ENCODE measurements at places on chromosomes 7 and 10.
A peak's percentile ranks its signal among the peaks of the same experiment; 100 is the strongest.

GRCh38 chr7:53272081-53272480 is 236.6 kb downstream of the POM121L12 start:
- DNase-seq, result no peak

DNA sequence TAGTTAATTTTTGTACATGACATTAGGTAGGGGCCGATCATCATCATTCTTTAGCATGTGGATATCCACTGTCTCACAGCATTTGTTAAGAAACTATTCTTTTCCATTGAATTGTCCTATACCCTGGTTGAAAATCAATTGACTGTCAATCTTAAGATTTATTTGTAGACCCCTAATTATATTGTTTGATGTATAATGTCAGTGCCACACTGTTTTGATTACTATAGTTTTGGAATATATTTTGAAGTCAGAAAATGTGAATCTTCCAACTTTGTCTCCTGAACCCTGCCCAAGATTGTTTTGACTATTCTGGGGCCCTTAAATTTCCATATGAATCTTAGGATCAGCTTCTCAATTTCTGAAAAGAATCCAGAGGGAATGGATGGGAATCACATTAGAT is 6.6 kb upstream of the LMTK2 start:
- DNase-seq, result no peak

- DNase-seq, result no peak
Observed at GRCh38 chr7:78379148-78379547, 580.6 kb downstream of the PHTF2 start.

- DNase-seq, result peak; percentile 64
Observed at GRCh38 chr7:139541600-139542307, 18.3 kb downstream of the CLEC2L start.

GRCh38 chr7:82268632-82269031 is 174.9 kb downstream of the CACNA2D1 start:
- DNase-seq, result no peak

GRCh38 chr7:117531595-117532244 is 51.9 kb downstream of the CFTR start:
- no peak for DNase-seq

- DNase-seq, result peak; percentile 81
Observed at GRCh38 chr7:25098096-25099046, 26.7 kb downstream of the CYCS start.

DNA sequence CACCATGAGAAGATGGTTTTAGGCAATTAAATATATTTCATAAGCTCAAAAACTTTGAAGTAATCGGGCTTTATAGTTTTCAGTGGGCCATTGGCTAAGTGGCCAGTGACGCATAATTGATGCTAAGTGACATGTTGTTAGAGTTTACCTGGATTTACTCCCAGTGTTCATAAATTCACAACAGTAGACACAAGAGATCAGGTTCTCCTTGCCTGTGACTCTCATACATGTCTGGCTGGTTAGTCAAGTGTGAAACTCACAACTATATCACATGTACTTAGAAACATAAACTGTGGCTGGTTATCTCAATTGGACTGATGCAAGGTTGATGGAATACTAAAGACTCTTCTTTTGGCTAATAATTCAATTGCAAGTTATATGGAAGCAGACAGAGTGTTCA is 26.2 kb downstream of the ASB15 start:
- no peak for DNase-seq

DNA sequence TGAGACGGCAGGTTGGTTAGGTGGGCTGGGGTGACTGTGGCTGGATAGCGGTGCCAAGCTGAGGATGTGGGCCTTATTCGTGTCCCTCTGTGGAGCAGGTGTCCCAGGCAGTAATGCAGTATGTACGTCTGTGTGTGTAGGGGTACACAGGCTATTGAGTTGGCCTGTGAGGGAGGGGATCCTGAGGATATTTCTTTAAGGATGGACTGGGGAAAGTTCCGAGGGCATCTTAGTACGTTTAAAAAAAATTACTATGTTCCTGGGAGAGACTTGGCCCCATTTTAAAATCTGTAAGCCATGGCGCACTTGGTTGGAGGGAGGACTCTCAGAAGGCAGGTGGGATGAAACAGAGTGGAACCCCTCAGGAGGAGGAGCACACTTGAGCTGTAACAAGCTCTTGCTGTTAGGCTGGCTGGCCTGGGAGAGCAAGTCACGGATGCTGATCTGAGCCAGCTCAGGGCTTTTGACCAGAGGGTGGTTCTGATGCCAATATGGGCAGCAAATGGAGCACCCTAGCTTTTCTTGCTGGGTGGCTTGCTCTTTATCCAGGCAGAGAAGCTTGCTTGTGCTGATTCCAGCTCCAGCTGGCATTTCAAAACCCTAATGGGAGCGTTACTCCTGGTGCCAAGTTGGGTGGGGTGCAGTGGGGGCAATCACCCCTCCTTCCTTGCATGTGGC is 765 bp downstream of the WBP1L start:
- DNase-seq, result no peak

DNA sequence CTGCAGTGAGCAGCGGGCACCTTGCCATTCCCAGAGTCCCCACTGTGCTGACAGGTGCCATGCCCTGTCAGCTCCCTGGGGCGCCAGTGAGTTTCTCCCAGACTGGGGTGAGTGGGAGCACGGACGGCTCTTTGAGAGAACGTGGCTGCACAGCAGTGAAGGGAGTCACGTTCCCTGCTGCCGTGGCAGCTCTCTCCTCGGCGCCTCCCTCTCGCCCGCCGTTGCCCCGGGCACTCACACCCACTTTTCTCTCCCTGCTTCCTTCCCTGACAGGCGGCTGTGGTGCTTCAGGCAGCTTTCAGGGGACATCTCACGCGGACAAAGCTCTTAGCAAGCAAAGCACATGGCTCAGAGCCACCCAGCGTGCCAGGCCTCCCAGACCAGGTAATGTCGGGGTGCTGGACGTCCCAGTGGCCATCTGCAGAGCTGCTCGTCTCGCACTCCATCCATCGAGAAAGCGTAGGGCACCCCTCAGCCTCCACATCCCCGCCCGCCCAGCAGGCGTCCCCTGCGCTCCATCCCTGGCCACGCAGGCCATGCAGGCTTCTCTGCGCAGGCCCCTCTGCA is 27.1 kb upstream of the TTYH3 start:
- DNase-seq, result peak; percentile 38

GRCh38 chr7:41661596-41661995 is 41.3 kb downstream of the INHBA start:
- DNase-seq, result no peak

DNA sequence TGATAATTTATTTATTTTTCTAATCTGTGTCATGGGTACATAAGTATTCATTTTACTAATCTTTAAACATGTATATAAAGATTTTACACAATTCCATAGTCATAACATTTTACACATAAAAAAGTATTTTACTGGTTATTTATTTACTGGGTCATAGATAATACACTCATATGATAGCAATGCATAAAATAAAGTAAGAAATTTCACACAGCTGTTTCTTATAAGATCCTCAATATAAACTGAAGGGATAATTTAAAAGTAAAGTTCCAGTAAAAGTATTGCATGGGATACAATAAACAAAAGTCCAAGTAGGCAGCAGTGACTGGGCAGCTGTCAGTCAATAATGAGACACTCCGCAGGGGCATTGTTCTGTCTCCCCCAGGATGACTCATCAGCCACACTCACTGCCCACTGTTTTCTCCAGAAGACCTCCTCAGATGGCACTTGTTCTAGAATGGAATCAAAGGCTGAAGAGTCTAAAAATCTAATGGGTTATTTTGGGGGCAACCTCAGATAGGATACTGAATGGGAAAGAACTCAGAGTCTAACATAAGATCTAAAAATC is 32.7 kb downstream of the DPY19L1 start:
- DNase-seq, result no peak

GRCh38 chr7:88485821-88486220 is 179.1 kb upstream of the STEAP4 start:
- DNase-seq, result no peak

DNA sequence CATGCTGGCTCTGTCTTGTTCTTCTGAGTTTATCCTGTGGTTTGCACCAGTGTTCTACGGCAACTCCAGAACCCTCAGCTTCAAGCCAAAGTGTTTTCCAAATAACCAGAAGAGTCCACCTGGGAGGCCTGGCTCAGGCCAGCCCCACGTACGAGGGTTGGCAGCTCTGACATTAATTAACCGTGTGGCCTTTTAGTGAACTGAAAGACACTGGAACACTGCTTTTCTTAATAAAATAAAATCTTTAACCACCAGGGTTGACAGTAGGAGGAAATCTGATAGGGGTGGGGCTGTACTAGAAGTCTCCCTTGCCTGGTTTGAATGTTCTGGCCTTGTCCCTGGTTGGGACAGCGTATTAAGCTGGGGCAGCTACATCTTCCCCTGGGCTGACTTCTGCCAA is 64.9 kb downstream of the SYPL1 start:
- no peak for DNase-seq

- no peak for DNase-seq
Observed at GRCh38 chr7:9030976-9031375, 597.6 kb downstream of the NXPH1 start.

- DNase-seq, result no peak
Observed at GRCh38 chr10:11378835-11379234, 232.6 kb downstream of the USP6NL start.

GRCh38 chr7:101172854-101173751 is 7.0 kb downstream of the NAT16 start:
- DNase-seq, result peak; percentile 50

GRCh38 chr10:101063548-101064414 is 2.0 kb downstream of the KAZALD1 start:
- no peak for DNase-seq

GRCh38 chr10:123604506-123604905 is 61.6 kb upstream of the GPR26 start:
- DNase-seq, result no peak

DNA sequence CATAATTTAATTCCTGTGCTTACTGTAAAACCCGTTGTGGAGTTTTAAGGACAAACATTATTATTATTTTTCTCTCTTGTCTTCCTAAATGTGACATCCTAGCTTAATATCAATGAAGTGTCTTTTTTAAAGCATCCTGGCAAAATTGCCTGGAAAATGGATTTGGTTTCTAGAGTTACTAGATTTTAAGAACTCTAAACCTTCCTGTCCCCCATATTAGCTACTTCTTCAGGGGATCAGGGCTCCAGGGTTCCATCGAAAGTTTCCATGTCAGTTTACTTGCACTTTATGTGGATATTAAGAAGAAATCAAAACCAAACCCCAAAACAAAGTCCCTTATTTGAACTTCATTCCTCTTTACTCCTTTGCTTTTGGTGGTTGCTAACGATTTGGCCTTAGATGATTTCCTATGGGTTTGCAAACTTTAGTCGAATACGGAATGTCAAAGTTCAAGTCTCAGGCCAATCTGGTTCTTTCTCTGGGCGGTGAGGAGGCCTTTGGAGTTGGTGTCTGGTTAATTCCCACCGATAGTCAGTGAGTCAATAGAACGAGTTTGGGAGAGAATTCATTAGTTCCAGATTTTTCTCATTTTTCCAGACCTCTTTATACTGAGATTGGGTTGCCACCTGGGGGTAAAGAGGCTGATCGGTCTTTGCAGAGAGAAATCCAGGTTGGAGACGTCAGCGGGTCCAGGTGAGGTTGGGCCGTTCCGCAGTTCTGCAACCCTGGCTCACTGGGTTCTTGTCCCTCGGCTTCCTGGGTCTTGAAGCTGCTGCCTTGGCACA is 1.1 kb downstream of the CUX1 start:
- DNase-seq, result no peak

DNA sequence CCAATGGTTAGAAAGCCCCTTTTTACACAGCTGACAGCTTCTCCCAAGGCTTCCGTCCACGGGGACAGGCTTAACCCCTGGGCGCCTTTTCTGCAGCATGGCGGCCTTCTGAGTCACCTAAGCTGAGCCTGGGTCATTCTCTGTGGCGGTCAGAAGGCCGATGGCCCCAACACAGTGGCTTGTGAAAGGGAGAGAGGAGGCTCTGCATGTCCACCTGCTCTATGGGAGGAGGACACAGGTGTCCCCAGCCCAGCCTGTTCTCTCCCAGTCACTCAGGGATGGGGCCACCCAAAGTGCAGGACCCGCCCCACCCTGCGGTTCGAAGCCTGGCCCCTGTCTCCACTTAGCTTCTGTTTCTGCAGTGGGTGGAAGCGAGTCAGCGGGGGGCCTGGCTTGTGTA is 20.4 kb upstream of the TTYH3 start:
- DNase-seq, result no peak

GRCh38 chr10:24974976-24975375 is 22.6 kb upstream of the PRTFDC1 start:
- DNase-seq, result no peak

GRCh38 chr10:70925377-70926225 is 37.2 kb upstream of the PCBD1 start:
- peak; percentile 94 for DNase-seq

DNA sequence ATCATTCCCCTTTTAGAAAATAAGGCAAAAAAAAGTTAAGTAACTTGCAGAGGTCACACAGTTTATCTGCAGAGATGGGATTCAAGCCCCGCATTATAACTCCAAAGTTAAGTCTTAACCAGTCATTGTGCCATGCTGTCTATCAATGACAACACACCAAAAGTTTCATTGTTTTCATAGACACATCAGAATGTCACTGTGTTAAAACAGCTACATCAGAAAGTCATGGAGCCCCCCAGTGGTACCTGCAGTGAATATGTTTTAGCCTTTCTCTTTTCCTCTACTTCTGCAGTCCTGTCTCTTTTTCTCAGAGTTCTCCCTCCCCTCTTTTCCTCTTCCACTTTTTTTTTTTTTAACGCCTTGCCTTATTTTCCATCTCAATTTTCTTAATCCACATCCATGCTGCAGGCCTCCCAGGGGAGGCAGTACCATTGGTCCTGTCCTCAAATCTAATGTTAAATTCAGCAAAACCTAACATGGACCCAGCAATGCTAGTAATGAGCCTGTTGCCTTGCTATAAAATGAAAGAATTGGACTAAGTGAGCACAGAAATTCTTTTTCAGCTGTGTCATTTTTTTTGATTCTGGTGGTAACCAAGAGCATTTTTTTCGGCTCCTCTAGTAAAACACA is 3.8 kb upstream of the NRCAM start:
- DNase-seq, result peak; percentile 46

- no peak for DNase-seq
Observed at GRCh38 chr10:97178074-97178473, 7.7 kb downstream of the SLIT1 start.

GRCh38 chr7:99380032-99380822 is 5.7 kb downstream of the ARPC1B start:
- DNase-seq, result no peak

DNA sequence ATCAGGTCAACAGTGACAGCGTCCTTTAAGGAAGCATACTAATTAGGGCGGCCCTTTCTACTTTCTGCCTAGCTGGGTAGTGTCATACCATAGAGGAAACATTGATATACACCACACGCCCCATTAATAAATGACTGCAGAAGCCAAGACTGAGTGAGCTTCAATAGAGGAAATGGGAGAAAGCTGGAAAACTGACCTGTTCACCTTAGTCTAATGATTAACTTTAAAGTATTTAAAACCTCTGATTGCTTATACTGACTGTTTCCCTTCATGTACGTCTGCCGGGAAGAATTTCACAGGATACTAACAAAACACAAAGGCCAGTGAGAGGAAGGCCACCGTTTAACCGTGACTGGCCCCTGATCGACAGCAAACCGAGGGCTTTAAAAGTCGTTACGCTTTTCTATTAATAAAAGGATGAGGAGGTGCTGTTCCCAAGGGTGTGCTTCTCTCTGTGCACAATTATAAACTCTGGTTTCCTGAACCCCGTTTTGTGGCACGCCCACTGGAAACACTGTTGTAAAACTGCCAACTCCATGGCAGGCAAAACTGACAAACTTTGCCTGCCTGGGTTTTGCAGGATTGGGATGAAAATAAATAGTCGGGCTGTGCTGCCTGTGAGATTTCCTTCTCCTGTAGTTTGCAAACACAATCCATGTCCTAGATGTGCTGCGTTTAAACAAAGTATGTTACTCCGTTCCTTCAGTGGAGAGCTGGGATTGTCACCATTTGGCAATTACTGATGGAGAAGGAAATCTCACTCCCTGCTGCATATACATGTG is 137.6 kb downstream of the NRP1 start:
- DNase-seq, result no peak

- DNase-seq, result no peak
Observed at GRCh38 chr10:83253011-83253671, 886.2 kb upstream of the GHITM start.

Data from iPS-NIHi11 (cell line).